Common myeloid progenitor, CD34-positive (primary cell): ENCODE measurements at places on chromosomes 11 and 22.
A peak's percentile ranks its signal among the peaks of the same experiment; 100 is the strongest.

DNA sequence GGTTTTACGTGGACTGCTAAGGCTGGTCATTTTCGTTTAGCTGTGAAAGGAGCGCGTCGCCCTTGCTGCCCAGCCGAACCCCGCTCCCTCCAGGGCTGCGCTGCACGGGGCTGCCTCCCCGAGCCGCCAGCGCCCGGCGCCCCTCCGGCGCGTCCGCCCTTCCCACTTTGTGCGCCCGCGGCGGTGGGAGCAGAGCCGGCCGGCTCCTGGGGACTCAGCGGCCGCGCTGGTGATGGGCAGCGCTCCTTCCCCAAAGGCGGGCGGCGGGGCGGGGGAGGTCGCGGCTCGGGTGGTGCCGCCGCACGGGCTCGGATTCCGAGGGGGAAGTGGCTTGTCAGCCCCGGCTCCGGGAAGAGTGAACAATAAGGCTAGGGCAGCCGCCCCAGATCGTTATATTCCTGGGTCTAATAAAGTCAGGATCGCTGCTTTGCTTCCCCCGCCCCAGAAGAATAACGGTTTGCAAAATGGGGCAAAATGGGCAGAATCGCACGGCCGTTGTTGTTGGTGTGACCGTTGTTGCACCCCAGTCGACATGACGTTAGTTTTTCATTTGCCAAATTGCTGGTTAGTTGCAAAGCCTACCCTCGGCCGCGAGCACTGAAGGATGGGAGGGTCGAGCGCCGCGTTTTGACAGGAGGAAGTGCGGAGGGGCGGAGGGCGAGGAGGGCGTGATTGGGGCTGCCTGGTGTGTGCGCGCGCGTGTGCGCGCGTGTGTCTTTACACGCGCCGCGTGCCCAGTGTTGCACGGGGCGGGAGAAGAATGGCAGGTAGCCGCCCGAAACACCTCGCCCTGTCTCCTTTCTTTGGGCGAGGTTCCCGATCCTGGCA lies 745 bp downstream of the NCAM1 start:
- DNase-seq: peak; percentile 63

- no peak for DNase-seq
Observed at GRCh38 chr11:204587-205109, 2.6 kb downstream of the BET1L start.

- DNase-seq: peak; percentile 86
Observed at GRCh38 chr22:43377896-43378704, 33.7 kb upstream of the MPPED1 start.

GRCh38 chr11:10584071-10584501 lies 15.6 kb upstream of the LYVE1 start:
- DNase-seq: no peak

- DNase-seq: peak; percentile 76
Observed at GRCh38 chr11:3160252-3161031, 4.7 kb downstream of the OSBPL5 start.

DNA sequence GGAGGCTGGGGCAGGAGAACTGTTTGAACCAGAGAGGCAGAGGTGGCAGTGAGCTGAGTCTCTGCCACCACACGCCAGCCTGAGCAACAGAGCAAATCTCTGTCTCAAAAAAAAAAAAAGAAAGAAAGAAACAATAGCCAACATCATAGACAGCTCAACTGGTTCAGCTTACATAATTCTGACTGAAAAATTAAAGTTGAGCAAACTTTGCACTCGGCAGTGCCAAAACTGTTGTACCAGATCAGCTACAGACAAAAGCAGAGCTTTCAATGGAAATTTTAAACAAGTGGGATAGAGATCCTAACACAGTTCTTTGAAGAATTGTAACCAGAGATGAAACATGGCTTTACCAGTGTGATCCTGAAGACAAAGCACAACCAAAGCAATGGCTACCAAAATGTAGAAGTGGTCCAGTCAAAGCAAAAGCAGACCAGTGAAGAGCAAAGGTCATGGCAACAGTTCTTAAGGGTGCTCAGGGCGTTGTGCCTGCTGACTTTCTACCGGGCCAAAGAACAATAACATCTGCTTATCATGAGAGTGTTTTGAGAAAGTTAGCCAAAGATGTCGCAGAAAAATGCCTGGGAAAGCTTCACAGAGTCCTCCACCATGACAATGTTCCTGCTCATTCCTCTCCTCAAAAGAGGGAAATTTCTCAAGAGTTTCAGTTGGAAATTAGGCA lies 59.3 kb downstream of the TTC28 start:
- DNase-seq: no peak
